ENCODE measurements at places on chromosomes 2 and 18.

DNA sequence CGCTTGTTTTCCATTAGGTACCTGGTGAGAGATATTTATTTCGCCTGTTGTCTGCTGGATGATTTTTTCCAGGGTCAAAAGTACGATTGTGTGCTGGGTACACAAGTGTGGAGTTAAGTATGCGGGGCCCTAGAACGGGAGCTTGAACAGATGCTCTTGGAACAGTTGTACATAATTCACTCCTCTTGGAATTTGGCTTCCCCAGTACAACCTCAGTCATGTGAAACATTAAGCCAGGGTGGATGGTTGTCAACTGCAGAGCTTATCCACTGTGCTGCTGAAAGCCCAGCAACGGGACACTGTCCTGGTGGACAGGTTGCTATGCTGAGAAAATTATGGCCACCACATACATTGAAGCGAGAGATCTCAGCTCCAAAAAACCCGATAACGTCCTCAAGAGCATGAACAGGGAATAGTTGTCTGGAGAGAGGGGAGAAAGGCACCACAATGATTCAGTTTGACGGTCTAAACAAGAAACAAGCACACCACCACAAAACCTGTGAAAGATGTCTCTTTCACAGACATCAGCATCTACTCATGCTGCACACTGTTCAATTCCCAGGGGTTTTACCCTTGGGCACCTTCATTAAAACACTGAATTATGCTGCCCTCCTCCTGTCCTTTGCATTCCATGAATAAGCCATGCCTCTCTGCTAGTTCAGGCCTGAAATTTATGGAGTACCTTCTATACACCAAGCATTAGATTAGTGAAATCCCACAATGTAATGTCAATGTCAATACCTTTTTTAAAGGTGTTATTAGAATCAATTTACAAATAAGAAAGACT, 176.8 kb upstream of the TRIB2 start:
- no peak for DNase-seq

GRCh38 chr2:36451512-36451911, 95.9 kb downstream of the CRIM1 start:
- no peak for DNase-seq

DNA sequence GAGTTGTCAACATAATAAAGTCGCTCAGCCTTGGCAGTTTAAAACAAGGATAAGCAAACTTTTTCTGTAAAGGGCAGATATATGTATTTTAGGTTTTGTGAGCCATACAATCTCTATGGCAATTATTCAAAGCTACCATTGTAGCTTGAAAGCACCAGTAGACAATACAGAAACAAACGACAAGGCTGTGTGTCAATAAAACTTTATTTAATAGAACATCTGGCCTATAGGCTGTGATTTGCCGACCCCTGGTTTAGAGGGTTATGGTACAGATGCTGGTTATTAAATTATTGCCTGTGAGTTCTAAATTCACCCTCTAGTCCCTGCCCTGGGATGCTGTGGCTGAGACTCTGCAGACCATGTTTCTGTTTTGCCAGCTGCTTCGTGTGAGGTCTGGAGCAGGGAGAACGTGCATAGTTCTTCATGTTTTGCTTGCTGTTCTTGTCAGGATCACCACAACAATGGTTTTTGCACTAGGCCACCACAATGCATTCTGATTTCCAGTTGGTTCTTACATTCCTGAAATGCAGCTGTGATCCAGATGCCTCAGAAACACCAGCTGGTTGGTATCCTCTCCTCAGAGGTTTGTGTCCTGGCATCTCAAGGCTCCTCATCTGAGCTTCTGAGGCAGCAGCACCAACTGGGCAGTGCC, 46.6 kb downstream of the ICOS start:
- no peak for DNase-seq

GRCh38 chr2:121363632-121364420, 78.8 kb upstream of the TFCP2L1 start:
- no peak for DNase-seq

DNA sequence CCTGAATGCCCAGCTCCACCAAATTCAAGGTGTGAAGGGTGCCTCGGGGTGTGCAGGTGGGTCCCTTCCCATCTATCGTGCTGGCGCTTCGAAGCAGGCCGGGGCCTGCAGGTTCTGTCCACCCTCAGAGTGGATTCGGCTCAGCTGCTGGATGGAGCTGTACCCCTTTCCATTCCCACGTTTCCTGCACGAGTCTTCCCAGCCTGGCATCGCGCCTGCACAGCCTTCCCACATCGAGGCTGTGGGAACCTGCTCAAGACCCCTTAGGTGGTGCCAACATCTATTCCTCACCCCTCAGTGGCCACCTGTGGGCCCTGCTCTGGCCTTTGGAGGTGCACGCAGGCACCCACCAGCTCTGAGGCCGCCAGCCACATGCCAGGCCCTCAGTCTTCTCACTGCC, 65.7 kb downstream of the PDCL3 start:
- DNase-seq = no peak

DNA sequence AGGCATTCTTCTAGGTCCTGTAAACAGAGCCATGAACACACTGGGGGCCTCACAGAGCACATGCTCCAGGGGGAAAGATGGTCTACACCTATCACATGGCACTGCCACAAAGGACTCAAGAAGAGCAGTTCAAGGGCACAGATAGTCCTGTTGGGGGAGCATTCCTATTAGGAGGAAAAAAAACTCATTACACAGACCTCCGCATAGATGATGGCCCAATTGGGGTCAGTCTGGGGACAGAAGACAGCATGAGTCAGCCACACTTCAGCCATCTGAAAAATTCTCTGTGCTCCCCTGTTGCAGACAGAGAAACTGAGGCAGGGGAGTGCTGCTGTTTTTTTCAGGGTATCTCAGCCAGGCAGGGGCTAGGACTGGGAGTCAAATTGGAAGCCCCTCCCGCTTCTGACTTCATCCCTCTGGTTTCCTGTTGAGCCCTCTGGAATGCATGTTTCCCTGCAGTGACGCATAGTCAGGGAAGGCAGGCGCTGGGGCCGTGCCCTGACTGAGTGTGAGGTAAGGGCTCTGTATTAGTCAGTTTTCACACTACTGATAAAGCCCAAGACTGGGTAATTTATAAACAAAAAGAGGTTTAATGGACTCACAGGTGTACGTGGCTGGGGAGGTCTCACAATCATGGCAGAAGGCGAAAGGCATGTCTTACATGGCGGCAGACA, 67.9 kb downstream of the RHOB start:
- DNase-seq = no peak

DNA sequence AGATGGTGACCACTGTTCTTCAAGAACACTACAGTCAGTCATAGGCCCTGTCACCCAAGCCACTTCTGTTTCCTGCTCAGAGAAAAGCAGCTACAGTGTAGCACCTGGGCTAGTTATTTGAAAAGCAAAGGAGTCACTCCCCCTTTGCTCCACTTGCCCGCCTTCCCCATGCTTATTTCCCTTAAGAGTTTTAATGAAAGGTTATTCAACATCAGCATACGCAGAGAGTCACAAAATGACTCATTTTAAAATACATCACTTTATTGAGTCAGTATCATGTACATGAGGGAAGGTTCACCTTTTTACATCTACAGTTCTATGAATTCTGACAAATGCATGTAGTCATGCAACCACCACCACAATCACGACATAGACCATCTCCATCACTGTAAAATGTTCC, 71.3 kb downstream of the TNFRSF11A start:
- DNase-seq = no peak

DNA sequence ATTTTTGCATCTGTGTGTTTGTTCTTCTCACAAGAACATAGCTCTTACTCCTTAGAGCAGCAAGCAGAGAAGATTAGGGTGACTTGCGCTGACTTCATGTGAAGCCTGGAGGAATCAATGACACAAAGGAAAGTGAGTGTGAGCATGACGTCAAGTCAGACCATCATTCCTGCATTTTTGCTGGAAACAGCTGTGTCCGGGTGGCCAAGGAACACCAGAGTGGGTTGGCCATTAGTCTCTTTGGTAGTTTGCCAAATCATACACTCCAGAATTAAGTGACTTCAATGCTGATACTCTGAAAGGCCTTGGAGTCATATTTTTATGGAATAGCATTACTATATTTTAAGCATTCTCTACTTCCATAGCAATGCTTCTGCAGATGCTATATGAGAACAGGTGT, 597.2 kb downstream of the DCDC2C start:
- no peak for DNase-seq

DNA sequence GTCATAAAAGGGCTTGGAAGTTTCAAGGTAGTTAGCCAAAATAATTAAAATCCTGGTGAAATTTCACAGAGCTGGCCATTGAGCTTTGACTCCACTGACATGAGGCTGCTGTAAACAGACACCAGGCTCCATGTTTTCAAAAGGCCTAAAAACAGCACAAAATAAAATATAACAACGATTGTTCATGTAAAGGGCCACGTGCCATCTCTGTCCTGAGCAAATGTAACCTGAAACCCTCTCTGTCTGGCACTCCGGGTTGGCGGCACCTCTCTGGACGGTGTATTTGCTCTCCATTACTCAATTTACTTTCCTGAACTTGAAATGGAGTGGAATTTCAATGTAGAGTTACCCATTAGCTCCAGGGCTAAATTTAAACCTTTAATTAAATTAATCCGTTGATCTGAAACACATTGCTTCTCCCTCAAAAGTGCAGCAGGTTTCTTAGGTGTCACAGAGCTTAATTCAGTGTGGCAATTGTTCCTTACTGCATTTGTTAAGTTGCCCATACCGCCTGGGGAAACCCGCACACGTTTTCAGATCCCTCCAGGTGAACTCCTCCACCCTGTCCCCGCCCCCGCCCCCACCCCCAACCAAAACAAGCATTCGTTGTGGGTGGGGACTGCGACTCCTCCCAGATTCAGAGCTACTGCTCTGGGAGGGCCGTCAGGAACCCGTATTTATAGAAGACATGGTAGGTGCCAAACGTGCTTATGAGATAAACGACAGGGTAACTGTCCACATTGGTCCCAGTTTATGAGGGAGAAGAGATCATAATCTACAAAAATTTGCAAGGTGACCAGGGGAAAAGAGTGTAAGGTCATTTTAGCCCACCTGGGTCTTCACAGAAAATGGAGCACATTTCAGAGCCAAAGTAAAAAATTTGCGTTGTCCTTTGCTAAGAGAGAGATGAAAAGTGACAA, 1.2 kb upstream of the CABLES1 start:
- DNase-seq = no peak

- DNase-seq = no peak
Measured at GRCh38 chr2:136246086-136246669, 128.2 kb upstream of the CXCR4 start.

GRCh38 chr18:10937743-10938640, 211.4 kb downstream of the PIEZO2 start:
- no peak for DNase-seq

- DNase-seq = no peak
Measured at GRCh38 chr18:55300936-55301531, 287.0 kb downstream of the TCF4 start.

GRCh38 chr2:9984217-9984739, 32.8 kb downstream of the GRHL1 start:
- no peak for DNase-seq

- DNase-seq = no peak
Measured at GRCh38 chr2:74148457-74149246, 940 bp upstream of the BOLA3 start.

DNA sequence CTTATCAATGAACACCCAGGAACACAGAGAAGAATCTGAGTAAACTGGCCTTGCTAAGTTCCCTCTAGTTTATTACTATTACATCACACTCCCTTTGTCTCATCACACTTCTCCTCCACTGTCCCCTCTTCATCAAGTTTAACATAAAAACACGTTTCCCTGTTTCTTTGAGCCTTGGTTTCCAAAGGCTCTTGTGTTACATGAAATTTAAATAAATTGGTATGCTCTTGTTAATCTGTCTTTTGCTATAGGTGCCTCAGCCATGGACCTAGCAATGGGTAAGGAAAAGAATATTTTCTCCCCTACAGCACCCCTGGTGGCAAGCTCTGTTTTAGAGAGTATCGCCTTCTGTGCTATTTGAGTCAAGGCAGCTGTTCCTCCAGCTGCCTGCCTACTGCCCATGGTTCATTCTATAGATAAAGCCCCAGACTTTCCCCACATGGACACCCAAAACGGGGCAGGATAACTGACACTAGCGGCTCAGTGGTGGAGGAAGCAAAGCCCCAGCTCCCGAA, 31.8 kb downstream of the TGIF1 start:
- DNase-seq = no peak

DNA sequence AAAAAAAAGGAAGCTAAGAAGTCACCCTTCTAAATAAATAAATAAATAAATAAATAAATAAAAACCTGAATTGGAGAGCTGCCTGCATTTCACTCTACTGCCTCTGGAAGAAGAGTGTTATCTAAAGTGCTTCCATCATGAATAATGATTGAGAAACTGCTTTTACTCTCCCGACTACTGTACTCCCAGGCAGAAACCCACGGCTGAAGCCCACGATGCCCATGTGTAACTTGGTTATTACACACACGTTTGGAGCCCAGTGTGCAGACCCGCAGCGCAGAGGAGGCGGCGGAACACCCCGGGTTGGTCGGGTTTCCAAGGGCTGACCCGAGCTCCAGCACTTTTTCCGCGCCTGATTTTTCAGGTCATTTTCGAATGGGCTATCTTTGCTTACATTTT, 697 bp upstream of the SPATS2L start:
- no peak for DNase-seq

DNA sequence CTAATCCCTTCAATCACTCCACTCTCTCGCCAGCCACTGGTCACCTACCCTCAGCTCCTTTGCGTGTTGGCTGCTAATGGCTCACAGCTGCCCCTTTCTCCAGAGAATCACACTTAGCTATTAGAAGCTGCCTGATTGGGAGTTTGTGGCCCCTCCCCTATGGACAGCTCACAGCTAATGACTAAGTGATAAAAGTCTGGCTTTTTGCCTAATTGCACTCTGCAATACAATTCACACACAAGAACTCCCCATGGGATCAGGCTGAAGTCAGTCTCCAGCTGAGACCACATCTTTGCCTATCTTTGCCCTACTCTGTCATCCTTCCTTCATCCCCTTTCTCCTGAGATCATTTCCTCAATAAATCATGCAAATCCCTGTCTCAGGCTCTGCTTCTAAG, 701.9 kb upstream of the RAB6C start:
- DNase-seq = no peak

DNA sequence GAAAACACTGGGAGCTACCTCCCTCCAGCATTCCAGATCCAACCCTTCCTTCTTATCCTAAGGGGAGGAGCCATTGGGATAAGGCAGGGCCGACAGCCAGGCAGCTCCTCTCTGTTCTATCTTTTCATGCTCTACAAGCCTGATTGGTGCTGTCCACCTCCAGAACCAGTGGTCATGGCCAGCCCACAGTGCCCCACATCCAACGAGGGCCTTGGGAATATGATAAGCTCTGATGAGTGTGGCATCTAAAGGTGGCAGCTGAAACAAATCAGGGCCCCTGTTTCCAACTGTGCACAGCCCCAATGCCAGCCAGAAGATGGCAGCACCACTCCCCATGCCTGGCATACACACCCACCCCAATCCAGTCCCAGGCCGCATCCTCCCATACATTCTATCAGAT, 329.3 kb downstream of the C1D start:
- no peak for DNase-seq

GRCh38 chr2:188345020-188345419, 53.3 kb downstream of the GULP1 start:
- DNase-seq = no peak

DNA sequence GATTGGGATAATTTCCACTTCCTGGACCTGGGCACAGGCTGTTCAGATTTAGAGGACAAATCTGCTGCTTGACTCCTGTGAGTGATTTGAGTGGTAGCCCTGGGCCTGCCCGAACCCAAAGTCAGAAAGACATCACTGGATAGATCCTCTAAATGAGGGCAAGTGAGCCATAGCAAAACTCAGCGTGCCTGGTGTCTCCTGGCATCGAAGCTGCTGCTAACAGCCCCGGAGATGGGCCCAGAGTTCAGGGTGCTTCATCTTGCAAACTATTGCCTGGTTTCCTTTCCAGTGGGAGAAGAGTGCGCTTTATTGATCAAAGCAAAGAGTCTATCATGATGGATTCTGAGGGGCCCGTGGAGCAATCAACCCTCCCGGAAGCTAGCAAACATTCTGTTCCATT, 153.1 kb upstream of the KLHL29 start:
- no peak for DNase-seq
